ENCODE measurements at places on chromosomes 12 and 14.

- DNase-seq, result no peak
Measured at GRCh38 chr12:119705182-119705581, 37.2 kb downstream of the PRKAB1 start.

- DNase-seq, result no peak
Measured at GRCh38 chr12:4911316-4911994, 1.8 kb downstream of the KCNA1 start.

DNA sequence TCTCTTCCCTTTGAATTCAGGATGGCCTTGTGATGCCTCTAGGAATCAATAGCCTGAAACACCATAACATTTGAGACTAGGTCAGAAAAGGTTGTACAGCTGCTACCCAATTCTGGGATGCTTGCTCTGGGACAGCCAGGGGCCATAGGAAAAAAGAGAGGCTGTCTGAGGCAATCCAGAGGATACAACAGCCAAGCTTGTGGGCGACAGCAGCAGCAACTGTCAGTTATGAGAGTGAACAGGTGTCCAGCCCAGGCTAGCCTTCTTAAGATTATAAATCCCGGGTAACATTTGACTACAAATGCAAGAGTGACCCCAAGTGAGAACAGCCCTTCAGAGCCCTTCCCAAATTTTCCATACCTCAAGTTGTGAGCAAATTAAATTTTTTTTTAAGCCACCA, 11.1 kb downstream of the DCN start:
- DNase-seq, result no peak

DNA sequence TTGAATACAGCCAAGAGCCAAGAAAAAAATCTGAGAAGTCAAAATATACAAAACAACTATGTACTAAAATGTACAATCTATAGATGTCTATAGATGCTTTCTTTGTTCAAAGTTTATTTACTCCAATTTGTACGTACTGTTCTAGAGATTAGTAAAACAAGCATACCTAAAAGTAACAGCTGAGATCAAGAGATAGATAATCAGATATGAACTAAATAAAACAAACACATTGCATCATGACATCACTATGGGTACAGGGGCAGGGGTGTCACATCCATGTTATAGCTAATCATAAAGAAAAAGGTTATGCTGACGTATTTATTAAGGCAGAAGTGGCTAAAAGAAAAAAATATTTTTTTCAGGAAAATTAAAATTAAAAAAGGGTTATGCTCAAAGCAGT, 72.0 kb upstream of the BBS10 start:
- no peak for DNase-seq

GRCh38 chr14:67446371-67447032, 34.5 kb upstream of the PLEK2 start:
- peak; percentile 57 for DNase-seq

DNA sequence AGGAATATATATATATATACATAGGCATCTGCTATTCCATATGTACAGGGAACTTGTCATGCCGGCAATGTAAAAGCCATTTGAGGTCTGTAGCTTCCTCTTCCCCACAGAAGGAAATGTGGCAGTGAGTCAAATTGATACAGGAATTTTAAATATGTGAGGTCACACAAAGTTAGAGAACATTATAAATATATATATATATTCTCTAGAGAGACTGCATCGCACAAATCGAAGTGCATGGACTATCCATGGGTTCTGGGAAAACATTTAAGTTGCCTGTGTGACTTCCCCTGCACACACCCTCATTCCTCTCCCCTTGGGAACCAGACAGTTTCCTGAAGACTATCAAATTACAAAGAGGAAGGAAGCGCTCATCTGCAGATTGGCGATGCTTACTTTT, 100.9 kb upstream of the CCDC91 start:
- no peak for DNase-seq

DNA sequence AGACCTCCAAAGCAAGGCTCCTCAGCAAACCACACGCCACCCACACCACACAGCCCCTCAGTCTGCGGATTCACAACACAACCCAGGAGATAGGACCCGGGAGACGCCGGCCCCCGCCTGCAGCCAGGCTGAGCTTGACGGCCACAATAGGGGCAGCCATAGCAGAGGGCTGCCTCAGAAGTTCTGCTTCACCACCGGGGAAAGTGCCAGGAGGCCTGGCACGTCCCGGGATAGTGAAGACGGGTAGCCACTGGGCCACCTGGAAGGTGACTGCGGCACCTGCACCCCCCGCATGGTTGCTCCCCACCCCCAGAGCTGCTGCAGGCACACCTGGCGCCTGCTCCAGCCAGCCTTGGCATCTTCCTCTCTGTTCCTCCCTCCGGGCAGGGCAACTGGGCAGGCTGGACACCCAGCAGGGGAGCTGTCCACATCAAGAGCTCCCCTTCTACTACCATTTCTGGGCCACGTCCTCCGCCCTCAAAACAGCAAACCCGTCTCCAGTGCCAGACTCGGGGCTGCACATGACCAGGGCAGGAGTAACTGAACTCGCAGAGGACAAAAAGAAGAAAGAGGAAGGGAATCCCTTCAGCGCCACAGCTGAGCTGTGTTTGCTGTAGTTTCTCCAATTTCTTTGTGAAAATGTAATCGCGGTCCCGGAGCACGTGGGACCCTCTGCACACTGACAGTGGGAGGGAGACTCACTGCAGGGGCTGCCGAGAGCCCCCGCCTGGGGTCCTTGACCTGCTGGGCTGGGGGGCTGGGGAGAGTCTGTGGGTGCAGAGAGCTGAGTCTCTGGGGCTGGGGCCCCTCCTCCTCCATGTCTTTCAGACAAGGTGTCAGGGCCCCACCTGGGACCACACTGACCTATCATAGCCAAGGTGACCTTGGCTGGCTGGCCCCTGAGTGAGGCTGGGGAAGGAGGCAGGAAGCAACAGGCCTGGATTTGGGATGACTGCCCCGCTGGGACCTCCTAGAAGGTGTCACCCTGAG, 74.2 kb upstream of the C14orf180 start:
- no peak for DNase-seq

- no peak for DNase-seq
Measured at GRCh38 chr14:60710494-60710893, 13.7 kb downstream of the SIX4 start.

DNA sequence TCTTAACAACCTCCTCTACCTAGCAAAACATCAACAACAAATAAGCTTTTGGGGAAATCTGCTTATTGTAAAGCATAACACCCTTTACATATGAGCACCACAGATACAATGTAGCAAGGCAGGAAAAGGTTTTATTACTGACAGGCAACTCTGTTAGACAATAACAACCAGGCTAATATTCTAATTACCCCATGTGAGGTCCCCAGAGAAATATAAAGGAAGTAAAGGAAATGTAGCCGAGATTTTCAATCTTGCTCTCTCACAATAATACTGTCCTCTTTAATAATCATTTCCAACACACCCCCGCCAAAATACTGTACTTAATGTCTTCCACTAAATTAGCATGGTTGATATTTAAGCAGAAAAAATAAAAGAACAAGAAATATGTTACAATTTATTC, 14.0 kb upstream of the INSM2 start:
- no peak for DNase-seq

GRCh38 chr12:132582058-132582420, 28.3 kb downstream of the LRCOL1 start:
- DNase-seq, result no peak

- DNase-seq, result peak; percentile 69
Measured at GRCh38 chr12:113098441-113099028, 37.0 kb downstream of the RASAL1 start.

GRCh38 chr12:114302606-114303315, 103.2 kb downstream of the TBX5 start:
- no peak for DNase-seq

DNA sequence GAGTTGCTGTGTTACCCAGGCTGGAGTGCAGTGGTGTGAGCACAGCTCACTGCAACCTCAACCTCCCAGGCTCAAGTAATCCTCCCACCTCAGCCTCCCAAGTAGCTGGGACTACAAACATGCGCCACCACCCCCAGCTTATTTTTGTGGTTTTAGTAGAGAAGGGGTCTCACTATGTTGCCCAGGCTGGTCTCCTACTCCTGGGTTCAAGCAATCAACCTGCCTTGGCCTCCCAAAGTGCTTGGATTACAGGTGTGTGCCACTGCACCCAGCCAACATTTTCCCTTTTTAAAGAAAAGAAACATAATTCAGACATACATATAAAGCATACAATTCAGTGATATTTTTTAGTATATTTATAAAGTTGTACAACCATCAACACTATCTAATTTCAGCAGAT, 44.4 kb downstream of the RESF1 start:
- no peak for DNase-seq

DNA sequence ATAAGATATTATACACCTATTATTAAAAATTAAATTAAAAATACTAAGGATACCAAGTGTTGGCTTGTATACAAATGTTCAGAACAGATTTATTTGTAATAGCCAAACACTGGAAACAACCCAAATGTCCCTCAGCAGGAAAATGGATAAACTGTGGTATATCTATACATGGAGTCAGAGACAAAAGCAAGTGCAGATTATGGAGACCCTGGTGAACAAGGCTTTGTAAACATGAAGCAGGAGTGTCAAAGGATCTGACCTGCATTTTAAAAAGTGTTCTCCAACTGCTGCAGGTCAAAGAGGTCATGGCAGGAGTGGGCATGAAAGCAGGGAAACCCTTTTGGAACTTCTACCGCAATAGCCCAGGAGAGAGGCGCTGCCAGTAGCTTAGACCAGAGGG, 181.6 kb downstream of the STXBP6 start:
- DNase-seq, result no peak

Measured in NCI-H1092 (cell line).